Smooth muscle cell of the umbilical artery (primary cell): ENCODE measurements at places on chromosomes 5 and 9. TPM values are rescaled to one million over a fixed set of nuclear protein-coding genes. Genes with fewer than 3 reads are reported as not detected.

GZMA gene
- not detected in 2 replicates for total RNA-seq

C9orf152 gene
- not detected in 2 replicates for total RNA-seq

BTNL9 gene
- not detected in 2 replicates for total RNA-seq

RAI14 gene
- 345 and 505 TPM in 2 replicates for total RNA-seq
